G401 (cell line): ENCODE measurements at places on chromosomes 6 and 20. TPM values are rescaled to one million over a fixed set of nuclear protein-coding genes. Genes with fewer than 3 reads are reported as not detected.

ZBTB12 gene
- 20.0 and 22.3 TPM in 2 replicates for total RNA-seq

SDCBP2 gene
- 0.49 and 2.0 TPM in 2 replicates for total RNA-seq

BCL2L1 gene
- total RNA-seq = 104 and 109 TPM in 2 replicates

RIMS4 gene
- total RNA-seq = 8.3 and 10.9 TPM in 2 replicates

SNX21 gene
- total RNA-seq = 26.5 and 45.6 TPM in 2 replicates

PPP1R14C gene
- total RNA-seq = not detected in 2 replicates

XKR7 gene
- total RNA-seq = 5.7 and 6.8 TPM in 2 replicates

RBM24 gene
- 1.8 and 2.7 TPM in 2 replicates for total RNA-seq

DEFB124 gene
- not detected in 2 replicates for total RNA-seq

PHF3 gene
- total RNA-seq = 27.9 and 43.0 TPM in 2 replicates

TCF21 gene
- not detected in 2 replicates for total RNA-seq
